ENCODE measurements at places on chromosomes 4 and X.

- no peak for DNase-seq
These were observed 47.2 kb upstream of the TFDP3 start for GRCh38 chrX:133265331-133265730.

GRCh38 chr4:73864961-73865360 is 4.2 kb upstream of the CXCL1 start:
- no peak for DNase-seq

DNA sequence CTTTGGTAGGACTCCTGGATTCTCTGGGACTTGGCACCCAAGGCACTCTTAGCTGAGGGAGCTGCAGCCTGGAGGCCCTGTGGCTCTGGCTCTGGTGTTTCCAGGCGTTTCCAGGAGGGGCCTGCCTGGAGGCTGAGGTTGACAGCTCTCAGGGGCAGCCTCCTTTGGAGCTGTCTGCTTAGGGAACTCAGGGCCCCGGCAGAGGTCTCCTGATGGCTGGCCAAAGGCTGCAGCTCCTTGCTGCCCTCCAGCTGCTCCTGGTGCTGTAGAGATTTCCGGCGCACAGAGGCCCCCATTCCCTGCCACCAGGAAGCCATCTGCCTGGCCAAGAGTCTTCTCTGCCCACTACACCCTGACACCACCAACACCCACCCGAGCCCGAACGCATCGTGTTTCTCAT is 25.3 kb upstream of the ARHGEF38 start:
- DNase-seq: no peak

- DNase-seq: no peak
These were observed 28.9 kb upstream of the TLL1 start for GRCh38 chr4:165844161-165844560.

DNA sequence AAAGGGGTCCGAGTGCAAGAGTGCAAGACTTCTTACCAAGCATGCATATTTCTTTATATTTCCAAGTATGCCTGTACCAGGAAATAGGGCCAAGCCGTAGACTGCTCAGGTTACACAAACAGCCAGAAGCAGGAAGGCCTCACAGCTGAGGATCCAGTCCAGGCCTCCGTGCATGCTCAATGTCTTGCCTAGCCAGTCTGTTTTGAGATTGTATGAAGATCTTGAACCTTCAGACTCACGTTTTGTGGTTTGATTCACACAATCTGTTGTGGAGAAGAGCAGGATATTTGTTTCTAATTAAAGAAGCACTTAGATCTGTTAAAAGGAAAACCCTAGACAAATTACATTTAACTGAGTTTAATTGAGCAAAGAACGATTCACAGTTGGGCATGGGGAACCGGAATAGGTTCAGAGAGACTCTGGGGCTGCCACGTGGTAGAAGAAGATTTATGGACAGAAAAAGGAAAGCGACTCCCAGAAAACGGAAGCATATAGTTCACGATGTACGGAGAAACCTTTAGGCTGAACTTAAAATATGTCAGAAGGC is 1.2 kb downstream of the MGST2 start:
- no peak for DNase-seq

DNA sequence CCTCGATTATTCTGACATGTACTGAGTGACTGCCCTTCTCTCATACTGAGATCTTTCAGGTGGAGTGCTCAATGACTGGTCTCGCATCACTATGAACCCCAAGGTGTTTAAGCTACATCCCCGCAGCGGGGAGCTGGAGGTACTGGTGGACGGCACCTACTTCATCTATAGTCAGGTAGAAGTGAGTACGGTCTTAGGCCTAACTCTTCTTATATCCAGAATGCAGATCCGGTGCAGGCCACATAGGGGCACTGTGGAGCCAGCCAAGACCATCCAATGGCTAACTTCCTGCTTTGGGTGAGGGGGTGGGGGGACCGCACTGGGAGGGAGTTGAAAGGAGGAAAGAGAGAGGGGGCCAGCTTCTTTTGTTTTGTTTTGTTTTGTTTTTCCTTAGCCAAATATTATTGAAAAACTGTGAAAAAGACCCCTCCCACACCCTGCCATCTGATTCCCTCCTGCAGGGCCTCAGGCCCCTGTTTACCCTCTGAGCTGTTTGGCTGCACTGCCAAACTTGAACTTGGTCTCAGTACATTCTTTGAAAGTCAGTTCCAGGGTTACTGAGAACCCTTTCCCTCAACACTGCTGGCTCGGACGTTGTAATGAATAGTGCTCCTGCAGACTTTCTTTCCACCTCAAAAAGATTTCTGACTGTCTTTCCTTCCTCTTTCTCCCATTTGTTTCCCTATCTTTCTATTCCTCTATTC is 16.2 kb downstream of the AWAT2 start:
- no peak for DNase-seq
